NCI-H2081 (cell line): ENCODE measurements at places on chromosomes 1 and 21.

- DNase-seq: no peak
Observed at GRCh38 chr1:153699768-153700167, 21.3 kb downstream of the NPR1 start.

- DNase-seq: no peak
Observed at GRCh38 chr1:248696261-248696660, 6.3 kb downstream of the OR14I1 start.

- DNase-seq: no peak
Observed at GRCh38 chr1:233319272-233319671, 8.3 kb upstream of the MAP3K21 start.

DNA sequence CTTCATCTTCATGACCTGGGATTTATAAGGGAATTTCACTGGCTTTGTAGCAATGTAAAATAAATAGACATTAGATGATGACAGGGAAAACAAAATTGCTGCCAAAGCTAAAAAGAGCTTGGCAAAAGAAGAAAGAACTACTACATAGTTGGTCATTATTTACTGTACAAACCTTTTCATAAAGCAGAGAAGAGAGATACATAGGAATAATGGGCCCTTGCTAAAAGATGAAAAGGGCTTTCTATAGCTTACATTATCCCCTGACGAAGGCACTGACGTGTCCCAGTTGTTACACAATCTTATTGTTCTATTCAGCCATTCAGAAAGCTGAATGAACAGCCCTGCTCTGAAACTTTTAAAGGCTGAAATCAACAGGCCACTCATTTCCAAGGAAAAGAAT is 57.1 kb downstream of the ZC3H11B start:
- DNase-seq: peak; percentile 20

DNA sequence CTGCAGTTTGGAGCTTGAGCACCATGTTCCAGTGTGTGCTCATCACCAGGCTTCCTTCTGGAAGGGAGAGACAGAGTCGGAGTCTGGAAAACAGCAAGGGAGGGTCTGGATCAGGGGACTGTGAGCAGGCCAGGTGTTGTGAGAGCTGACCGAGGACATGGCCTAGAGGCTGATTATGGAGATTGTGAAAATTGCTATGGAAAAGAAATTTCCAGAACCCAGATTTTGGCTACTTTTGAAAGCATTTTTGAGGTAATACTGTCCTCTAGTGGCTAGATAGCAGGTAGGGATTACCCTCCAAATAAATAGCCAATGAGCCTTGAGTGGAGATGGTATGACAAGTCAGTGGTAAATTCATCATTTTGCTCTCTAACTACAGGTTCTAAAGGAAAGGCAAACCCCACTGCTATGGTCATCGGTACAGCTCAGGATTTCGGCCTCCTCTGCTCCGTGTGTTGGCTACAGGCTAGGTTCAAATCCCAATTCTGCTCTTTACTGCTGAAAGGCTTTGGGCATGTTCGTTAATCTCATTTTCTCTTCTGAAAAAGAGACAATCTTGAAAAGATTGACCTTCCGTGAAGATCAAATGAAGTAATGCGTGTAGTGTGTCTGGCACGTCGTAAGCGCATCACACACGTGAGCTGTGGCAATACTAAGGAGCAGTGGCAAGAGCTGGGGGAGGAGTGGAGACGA is 1.0 kb upstream of the HAO2 start:
- no peak for DNase-seq

GRCh38 chr1:6037338-6037762 is 8.3 kb upstream of the KCNAB2 start:
- DNase-seq: no peak

GRCh38 chr1:201539561-201540431 is 869 bp downstream of the NAV1 start:
- DNase-seq: peak; percentile 42

GRCh38 chr1:222196288-222196687 is 351.6 kb downstream of the HHIPL2 start:
- DNase-seq: no peak
